ENCODE measurements at places on chromosomes 11 and 22.

GRCh38 chr11:124276081-124276480 lies 19.9 kb downstream of the OR8G5 start:
- no peak for DNase-seq

GRCh38 chr11:123624974-123625373 lies 29.4 kb downstream of the SCN3B start:
- DNase-seq = no peak

- DNase-seq = no peak
Measured at GRCh38 chr22:31812977-31813605, 59.3 kb downstream of the DEPDC5 start.

GRCh38 chr11:28773606-28774005 lies 665.4 kb downstream of the METTL15 start:
- no peak for DNase-seq

DNA sequence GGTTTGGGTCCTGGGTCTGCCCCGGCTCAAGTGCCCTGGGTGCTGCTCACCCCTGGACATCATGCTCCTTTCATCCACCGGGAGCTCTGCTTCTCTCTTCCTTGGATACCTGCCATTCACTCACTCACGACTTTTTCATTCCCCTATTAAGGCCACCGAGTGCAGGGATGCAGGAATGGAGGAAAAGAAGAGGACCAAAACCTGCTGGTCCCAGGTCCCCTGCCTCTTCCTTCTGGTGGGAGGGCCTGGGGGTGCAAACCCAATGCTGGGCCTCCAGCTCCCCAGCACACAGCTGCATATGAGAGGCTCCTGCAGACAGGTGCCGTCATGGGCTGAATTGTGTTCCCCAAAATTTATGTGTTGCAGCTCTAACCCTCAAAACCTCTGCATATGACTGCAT lies 36.8 kb upstream of the MYEOV start:
- no peak for DNase-seq

DNA sequence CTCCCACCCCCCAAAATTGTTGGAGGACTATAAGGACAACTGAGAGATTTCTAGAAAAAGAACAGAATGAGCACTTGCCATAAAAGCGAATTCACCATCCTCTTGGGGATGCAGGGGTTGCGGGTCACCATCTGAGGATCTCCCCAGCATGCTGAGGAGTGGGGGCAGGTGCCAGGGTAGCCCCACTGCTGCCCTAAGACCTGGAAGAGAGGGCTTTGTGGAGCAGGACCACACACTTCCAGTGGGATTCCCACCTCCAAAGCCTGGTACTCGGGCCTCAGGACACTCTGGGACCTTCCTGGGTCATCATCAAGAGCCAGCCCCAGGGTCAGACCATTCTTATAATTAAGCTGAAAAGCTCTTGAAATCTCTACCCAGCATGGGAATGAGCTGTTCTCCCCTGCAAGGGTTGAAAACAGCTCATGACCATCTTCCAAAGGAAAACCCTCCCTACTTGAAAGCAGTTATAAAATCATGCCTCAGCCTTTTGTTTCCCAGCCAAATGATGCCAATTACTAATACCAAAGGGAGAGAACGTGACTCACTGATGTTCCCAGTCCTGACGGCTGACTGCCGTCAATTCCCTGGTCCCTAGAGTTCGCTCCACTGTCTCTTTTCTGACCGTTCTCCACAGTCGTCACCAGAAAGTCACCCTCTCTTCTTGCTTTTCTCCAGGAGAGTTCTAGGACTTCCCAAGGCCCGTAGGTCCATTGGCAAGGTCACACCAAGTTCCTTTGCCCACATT lies 76.8 kb upstream of the CREB3L1 start:
- no peak for DNase-seq

- no peak for DNase-seq
Measured at GRCh38 chr11:82906236-82906635, 4.7 kb downstream of the DDIAS start.

DNA sequence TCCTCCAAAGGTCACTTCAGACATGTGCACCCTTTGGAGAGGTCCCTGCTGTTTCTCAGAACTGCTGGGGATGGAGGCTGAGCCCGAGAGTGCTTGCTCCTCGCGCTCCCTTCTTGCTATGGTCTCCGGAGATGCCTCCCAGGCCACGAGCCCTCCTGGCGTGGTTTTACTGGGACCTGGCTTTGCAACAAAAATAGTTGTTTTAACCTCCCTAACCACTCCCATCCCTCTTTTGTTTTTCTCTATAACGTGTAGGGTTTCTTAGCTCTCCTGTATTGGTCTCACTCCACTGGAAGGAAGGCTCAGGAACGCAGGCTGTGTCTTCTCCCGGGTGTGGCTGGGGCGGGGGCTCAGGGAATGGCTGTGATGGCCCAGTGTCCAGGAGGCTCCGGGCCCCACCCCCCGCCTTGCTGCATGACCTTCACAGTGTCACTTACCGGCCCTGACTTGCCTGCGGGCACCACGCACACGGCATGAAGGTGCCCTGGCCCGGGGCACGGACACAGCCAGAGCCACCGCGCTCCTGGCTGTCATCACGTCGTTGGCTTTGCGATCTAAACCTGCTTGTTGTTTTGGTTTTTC lies 5.6 kb downstream of the PTDSS2 start:
- no peak for DNase-seq

- no peak for DNase-seq
Measured at GRCh38 chr11:47061429-47062178, 115.1 kb downstream of the ARFGAP2 start.

DNA sequence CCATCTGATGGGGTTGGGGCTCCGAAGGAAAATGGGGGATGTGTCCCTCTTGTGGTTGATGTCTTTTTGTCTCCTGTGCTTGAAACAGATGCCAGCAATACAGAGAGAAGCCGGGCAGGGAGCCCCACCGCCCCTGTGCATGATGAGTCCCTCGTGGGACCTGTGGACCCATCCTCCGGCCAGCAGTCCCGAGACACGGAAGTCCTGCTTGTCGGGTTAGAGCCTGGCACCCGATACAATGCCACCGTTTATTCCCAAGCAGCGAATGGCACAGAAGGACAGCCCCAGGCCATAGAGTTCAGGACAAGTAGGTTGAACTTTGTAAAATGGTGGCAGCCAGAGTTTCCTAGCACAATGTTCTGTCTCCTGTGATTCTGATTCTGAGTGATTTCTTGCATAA lies 91.7 kb upstream of the OR4B1 start:
- no peak for DNase-seq

DNA sequence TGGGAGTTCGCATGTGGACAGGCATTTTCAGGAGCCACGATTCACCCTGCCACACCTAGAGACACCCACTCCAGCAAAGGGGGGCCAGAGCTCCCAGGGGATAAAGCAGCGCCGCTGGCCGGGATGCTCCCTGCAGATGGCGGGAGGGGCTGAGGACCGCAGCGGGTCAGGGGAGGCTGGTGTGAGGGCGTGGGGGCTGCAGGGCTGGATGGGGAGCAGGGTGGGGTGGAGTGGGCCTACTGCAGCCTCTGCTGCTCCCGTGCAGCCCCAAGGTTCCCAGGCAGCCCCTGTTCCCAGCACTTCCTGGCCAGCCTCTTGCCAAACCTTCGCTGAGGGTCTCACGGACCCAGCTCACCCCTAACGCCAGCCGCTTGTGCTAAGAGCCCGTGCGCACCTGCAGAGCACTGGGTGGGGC lies 13.0 kb downstream of the MUC5B start:
- DNase-seq = no peak

GRCh38 chr11:2575591-2576051 lies 124.2 kb downstream of the KCNQ1OT1 start:
- no peak for DNase-seq

GRCh38 chr11:1656061-1656441 lies 26.5 kb downstream of the KRTAP5-5 start:
- DNase-seq = no peak

DNA sequence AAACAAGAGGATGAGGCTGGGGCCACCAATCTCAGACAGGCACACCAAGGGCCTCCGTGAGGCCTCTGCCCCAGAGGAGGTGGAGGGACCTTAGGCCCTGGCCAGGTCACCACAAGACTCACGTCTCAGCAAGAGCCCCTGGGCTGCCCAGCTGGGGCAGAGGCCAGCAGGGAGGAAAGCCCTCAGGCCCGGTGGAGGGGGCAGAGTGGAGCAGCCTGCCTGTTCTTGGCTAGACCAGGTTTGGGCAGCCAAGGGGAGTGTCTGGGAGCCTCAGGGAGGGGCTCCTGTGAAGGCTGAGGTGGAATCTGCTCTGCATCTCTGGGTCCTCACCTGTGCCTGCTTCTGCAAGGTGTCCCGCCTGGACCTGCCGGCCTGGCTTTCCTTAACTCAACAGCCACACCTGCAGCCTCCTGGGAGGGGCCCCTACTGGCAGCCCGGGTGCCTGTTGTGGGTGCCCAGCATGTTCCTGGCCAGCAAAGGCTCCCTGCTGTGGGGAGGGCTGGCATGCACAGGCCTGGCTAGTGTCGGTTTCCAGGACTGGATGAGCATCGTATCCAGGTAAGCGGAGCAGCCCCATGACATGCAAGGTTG lies 11.9 kb downstream of the TTLL12 start:
- no peak for DNase-seq

- no peak for DNase-seq
Measured at GRCh38 chr22:32987081-32987631, 71.0 kb downstream of the SYN3 start.

DNA sequence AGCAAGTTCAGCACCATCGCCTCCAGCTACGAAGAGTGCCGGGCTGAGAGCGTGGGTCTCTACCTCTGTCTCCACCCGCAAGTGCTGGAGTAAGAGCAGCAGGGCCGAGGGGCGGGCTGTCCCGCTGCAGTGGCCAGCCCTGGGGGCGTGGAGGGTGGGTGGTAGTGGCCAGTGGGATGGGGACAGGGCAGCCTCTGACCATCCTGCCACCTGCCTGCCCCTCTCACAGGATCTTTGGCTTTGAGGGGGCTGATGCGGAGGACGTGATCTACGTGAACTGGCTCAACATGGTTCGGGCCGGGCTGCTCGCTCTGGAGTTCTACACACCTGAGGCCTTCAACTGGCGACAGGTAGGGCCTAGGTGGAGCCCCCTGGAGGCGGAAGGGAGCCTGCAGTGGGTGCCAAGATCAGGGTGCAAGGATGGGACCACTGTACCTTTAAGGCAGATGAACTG lies 15.0 kb upstream of the BBS1 start:
- DNase-seq = no peak

GRCh38 chr11:12786450-12786849 lies 112.2 kb downstream of the TEAD1 start:
- DNase-seq = no peak

GRCh38 chr11:73367482-73368024 lies 8.6 kb upstream of the RELT start:
- no peak for DNase-seq

DNA sequence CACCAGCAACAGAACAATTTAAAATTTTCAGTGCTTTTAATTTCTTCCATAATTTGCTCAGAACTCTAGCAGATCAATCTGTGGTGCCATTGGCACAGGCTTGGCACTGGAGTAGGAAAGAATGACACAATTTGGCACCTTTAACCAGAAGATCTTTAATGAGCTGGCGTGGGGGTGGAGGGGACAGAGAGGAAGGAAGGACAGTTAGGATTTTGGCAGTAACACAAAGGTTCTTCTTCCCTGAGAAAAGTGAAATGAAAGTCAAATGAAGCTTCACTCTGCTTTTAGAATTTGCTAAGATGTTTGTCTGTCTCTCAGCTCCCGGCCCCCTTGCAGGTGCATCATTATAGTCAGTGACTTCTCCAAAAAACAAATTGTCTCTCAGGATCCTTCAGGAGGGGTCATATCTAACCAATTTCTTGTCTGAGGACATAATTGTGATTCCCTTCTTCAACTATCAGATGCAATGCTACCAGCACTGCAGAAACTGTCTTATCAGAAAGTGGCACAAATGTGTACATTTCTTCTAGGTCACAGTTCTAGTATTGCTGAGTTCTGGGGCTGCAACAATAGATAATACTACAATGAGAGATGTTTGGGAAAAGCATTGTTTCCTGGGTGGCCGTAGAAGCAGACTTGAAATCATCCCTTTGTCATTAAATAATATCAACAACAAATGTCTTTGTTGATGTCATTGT lies 66.8 kb downstream of the CSTPP1 start:
- no peak for DNase-seq

- DNase-seq = no peak
Measured at GRCh38 chr11:31797190-31798056, 13.7 kb downstream of the PAX6 start.

GRCh38 chr11:77981346-77981947 lies 13.0 kb downstream of the INTS4 start:
- DNase-seq = no peak

DNA sequence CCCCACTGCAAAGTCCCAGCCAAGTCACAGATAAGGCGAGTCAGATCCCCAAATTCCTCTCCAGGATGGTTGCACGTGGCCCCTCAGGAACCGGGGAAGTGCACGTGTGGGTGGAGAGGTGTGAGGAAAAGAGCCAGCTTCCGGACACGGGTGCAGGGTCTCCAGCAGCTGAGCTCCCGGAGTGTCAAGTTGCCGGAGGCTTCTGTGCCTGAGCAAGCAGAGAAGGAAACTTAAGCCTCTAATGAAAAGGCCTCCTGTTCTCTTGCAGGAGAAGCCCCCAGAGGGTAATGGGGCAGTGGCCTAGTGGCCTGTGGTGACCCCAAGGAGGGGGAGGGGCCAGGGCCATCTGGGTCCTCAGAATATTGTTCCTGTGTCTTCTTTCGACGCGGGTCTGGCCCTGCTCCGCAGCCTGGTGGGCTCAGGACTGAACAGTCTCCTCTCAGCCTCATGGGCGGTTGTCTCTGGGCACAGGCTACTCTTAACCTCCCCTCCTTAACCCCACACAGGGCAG lies 147.9 kb downstream of the FEZ1 start:
- DNase-seq = no peak

- DNase-seq = no peak
Measured at GRCh38 chr11:94835594-94835927, 67.4 kb downstream of the AMOTL1 start.

DNA sequence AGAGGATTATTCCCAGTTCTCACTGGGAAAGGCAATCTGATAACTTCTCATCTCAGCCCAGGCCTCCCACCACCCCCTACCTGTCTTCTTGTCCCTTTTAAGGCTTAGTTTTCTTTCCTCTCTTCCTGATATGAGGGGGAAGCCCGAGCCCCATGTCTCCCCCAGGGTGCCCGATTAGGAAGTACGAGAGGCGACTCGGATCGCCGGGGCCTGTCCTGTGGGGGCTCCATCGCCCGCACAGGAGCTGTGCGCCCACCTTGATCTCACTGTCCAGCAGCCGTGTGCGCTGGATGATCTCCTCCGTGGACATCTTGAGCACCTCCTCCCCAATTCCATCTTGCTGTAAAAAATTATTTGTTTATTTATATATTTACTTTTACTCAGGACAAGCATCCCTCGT lies 628 bp downstream of the PSMC3 start:
- DNase-seq = no peak

- DNase-seq = no peak
Measured at GRCh38 chr22:20466659-20467379, 28.8 kb downstream of the KLHL22 start.

GRCh38 chr22:30413001-30413400 lies 12.6 kb upstream of the MTFP1 start:
- DNase-seq = no peak

- no peak for DNase-seq
Measured at GRCh38 chr11:43784301-43784700, 96.3 kb upstream of the ALKBH3 start.

GRCh38 chr22:47848184-47848920 lies 1085.9 kb downstream of the TBC1D22A start:
- DNase-seq = no peak
